Motor neuron (in vitro differentiated cells): ENCODE measurements at places on chromosomes 2 and 18.

DNA sequence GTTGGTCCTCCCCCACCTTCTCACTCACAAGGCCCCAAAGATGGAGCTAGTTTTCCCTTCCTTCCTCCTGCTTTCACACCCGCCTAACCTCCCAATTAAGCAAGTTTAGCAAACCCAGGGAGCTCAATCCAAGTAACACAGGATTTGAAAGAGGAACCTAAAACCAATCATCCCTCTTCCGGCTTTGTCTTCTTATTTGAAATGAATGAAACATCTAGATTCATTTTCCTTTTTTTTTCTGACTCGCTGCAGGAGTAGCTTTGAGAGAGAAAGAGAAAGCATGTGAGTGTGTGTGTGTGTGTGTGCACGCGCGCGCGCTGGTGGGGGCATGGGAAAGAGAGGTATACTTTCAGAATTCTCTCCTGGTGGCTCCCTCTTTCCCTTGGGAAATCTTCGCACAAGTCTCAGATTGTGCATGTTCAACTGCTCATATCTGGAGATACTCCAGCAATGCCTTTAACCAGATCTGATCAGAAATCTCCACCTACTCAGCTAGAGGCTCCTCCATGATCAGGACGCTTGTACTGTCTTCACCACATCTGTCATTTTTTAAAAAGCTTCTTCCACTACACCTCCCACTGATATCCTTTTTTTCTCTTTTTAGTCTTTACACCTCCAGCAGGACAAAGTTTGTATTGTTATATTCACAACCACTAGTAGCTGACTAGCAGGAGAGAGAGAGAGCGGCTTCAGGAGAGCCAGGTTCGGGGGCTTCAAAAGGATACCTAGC is 1.7 kb downstream of the SLC8A1 start:
- ATAC-seq = peak; percentile 8

GRCh38 chr2:3045318-3045921 is 332.2 kb downstream of the EIPR1 start:
- no peak for ATAC-seq

DNA sequence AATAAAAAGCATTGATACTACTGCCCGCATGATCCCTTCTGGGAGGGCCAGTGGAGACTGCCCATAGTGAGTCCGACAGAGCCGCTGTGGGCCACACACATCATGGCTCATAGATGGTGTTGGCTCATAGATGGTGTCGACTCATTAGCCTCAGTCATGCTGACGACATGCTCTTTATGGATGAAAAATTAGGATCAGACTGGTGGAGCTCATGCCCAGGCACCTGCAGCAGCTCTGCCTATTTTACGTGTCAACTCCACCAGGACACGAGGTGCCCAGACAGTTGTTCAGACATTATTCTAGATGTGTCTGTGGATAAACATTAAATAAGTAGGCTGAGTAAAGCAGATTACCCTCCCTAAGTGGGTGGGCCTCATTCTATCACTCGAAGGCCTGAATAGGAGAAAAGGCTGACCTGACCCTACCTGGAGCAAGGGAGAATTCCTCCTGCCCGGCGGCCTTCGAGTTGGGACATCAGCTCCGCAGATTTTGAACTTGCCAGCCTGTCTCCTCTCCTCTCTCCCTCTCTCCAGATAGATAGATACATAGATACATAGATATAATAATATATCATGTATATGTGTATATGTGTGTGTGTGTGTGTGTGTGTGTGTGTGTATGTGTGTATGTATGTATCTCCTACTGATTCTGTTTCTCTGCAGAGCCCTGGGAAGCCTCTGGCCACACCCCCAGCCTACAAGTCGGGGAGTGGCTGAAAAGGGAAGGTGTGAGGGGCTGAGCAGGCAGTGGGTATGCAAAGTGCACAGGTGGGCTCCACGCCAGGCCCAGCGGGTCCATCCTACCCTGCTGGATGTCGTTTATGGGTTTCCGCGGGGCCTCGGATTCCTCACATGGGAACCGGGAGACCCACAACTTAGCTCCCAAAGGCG is 13.6 kb upstream of the TEX51 start:
- no peak for ATAC-seq

DNA sequence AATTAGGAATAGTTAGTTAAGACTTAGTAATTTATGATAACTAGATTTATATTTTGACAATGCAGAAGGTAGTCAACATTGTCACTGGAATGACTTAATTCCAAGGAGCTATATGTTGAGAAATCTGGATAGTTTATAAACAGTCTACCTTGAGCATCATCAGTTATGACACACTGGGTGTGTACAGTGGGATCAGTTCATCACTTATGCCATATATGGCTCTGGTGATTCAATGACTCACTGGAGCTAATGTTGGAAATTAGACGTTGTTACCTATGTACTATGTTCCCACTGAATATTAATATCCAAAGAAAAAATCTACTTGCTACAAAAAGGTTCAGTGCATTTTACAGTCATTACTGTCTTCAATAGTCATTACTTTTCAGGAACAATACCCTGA is 34.0 kb upstream of the ITPRID2 start:
- no peak for ATAC-seq

DNA sequence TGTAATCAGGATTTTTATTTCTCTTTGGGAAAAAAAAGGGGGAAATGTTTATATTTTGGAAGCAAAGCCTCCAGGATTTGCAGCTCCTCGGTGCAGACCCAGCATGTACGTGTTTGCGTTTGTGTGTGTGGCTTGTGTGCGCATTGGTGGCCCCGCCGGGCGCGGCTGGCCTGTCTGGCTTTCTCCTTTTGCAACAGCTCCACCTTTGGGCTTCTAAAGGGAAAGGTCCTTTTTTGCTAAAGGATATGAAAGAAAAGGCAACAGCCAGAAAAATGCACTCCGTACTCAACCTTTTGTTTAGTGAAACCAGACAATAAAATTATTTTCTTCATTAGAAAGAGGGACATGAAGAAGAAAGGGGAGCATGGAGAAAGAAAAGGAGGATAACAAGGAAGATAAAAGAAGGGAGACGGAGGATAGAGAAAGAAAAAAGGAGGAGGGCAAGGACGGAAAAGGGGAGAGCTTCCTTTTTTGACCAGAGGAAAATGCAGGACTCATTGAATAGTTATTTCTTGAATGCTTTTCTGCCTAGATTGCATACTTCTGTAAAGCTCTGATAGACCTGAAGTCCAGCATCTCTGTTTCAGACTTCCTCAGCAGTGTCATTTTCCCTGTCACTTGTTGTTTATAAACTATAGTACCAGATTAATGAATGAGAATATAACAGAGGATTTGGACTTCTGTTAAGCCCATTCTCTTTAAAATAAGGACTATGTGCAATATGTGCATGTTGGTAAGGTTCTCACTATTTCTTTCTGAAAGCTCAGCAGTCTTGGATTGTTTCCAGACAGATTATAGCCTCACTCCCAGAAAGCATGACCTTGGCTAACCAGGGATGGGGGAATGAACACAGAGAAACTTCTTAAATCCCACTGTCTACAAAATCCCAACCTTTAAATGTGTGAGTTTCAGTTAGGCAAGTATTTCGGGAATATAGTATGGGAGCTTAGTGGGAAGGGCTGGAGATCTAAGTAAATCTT is 563.1 kb upstream of the PIK3C3 start:
- peak; percentile 74 for ATAC-seq

DNA sequence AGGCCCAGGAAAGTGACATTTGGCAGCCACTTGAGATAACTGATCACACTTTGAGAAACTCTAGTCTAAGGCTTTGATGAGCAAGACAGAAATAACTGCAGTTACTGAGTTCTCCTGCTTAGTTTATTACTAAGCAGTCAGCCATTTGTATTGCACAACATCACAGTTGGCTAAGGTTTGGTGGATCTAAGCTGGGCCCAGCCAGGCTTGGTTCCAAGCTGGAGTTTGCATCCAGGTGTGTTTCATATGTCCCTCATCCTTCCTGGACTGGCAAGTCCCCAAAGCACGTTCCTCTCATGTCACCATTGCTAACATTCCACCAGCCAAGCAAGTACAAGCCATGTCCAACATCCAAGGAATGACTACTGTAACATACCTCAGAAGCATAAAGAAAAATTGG is 71.3 kb upstream of the ZNF532 start:
- ATAC-seq = no peak

- no peak for ATAC-seq
Observed at GRCh38 chr2:118527571-118527970, 319.9 kb downstream of the EN1 start.
